NCI-H2081 treated with DMSO at 0.1 percent for 48 hours (cell line): ENCODE measurements at places on chromosomes 4 and X.

DNA sequence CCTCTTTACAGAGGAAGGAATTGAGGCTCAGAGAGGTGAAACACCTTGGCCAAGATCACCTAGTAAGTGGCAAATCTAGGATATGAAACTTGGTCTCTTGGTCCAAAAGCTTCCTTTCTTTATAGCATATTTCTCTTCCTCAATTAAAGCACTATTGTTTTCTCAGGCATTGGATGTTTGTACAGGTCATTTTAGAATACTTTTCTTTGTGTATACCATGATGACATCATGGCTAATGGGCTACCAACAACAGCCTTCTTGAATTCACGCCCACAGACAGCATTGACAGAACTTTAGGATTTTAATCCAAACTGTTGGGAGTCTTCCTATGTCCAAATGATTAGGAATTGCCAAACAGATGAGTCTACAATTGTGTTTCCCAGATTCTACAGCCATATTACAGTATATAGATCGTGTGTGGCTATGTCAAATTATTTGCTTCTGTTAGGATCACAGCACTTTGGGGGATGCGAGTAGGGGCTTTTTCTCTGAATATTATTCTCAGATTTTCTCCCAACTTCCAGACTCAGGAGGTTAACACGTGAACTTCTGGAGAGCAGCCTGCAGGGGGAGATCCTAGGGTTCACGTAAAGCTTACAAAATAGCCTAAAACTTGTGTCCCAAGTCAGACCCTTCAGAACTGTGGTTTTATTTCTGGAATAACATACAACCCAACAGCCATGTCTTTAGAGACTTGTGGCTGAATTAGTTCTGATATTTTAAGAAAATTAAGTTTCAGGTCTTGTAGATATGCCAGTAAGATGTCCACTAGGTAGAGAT, 191.8 kb downstream of the SHROOM3 start:
- DNase-seq: no peak

GRCh38 chrX:151825925-151826485, 86.7 kb upstream of the MAGEA4 start:
- no peak for DNase-seq

DNA sequence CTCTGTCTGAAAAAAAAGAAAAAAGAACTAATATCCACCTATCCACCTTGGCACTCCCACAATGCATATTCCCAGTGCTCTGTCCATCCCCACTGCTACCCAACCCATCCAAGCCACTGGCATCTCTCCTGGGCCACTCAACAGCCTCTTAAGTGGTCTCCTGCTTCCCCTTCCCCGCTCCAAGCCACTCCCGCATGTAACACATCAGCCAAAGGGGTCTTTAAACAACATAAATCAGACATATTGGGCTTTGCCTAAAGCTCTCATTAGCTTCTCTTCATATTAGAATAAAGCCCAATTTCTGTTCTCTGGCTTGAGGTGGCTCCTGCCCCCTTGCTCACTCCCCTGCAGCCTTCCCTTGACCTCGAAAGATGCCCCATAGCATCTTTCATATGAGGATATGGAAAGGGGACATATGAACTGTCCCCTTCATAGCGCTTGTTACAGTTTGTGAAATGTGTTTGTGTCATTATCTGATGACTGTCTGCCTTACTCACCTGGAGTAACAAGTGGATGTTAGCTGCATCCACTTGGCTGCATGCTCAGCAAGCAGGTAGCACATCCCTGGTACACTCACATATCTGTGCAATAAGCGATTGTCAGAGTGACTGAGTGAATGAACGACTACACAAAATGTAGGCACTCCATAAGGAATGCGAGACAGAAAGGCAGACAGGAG, 3.1 kb downstream of the BLOC1S4 start:
- DNase-seq: no peak

- DNase-seq: peak; percentile 18
Observed at GRCh38 chrX:150848914-150849365, 49.5 kb downstream of the CD99L2 start.

- no peak for DNase-seq
Observed at GRCh38 chr4:40874331-40874730, 124.6 kb downstream of the NSUN7 start.

- no peak for DNase-seq
Observed at GRCh38 chr4:1207603-1208265, 35.4 kb upstream of the SPON2 start.

GRCh38 chr4:8164687-8165086, 6.1 kb upstream of the ABLIM2 start:
- DNase-seq: no peak

DNA sequence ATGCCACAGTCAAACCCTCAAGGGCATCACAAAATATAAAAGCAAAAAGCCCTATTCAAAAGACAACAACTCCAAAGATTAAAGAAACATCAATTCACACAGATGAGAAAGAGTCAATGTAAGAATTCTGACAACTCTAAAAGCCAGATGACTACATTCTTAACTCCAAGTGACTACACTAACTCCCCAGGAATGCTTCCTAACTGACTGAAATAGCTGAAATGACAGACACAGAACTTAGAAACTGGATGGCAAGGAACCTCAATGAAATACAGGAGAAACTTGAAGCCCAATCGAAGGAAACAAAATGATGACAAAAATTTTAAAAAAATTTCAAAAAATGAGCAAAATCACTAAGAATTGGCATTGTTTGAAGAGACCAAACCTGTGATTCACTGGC, 1047.6 kb upstream of the PCDH10 start:
- no peak for DNase-seq

DNA sequence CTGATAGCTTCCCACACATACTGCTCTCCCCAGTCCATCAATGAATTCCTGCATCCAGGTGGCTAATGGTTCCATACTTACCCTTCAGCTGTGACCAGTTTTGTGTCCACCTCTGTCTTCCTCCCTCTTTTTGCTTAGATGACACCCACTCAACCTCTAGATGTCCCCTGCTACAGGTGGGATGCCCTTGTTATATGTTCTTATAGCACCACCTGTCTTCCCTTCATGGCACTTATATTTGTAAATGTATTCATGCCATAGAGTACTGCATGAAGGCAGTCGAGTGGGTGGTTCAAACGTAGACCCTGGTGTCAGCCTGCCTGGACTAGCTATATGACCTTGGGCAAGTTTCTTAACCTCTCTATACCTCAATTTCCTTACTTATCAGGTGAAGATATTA, 6.5 kb upstream of the USP46 start:
- DNase-seq: no peak

DNA sequence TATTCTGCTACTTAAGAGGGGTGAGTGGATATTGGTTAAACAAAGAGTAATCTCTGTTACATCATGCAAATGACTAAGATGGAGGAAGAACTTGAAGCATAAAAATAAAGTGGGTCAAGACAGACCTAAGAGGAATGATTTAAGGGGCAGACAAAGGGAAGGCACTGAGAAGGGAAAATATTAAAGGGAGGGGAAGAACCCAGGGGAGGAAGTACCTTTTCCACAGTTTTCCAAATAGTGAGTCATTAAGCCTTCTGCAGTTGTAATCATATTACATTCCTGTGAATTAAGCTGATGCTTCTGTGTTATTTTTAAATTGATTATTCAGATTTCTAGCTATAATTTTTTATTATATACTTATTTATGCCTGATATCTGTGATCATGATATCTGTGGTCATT, 253.3 kb downstream of the CENPC start:
- no peak for DNase-seq

- no peak for DNase-seq
Observed at GRCh38 chr4:73538162-73538561, 56.6 kb downstream of the AFM start.

DNA sequence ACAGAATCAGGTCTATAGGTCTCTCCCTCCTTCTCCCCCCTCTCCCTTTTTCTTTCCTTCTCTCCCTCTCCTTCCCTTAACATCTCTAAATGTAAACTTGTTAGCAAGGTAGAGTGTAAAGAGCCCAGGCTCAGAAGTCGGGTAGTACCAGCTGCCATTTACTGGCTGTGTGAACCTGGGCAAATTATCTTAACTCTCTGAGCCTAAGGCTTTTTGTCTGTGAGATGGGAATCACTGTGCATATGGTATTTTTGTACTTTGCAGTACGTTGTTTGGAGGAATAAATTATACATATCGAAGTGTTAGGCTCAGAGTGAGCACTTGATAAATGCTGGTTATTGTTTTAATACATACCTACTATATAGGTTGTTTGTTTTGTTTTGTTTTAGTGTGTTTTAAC, 154.0 kb downstream of the RBMX2 start:
- DNase-seq: no peak

- DNase-seq: no peak
Observed at GRCh38 chr4:86506591-86506990, 87.5 kb upstream of the PTPN13 start.

DNA sequence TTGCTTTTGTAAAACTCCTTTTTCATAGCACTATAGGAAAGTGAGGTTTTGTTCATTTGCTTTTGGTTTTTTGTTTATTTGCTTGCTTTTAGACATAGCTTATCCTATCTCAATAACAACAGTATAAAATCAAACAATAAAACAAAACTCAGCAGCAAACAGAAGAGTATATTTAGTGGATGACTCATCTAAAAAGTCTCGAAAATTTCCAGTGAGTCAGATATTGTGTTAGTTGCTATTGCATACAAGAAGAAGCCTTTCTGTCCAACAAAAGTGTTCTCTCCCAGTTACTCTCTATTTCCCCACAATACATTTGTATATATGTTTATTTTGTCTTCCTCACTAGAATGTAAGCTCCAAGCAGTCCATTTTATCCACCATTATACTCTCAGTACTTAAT, 36.0 kb upstream of the NPNT start:
- DNase-seq: no peak

- no peak for DNase-seq
Observed at GRCh38 chrX:124103966-124104365, 142.5 kb downstream of the STAG2 start.

DNA sequence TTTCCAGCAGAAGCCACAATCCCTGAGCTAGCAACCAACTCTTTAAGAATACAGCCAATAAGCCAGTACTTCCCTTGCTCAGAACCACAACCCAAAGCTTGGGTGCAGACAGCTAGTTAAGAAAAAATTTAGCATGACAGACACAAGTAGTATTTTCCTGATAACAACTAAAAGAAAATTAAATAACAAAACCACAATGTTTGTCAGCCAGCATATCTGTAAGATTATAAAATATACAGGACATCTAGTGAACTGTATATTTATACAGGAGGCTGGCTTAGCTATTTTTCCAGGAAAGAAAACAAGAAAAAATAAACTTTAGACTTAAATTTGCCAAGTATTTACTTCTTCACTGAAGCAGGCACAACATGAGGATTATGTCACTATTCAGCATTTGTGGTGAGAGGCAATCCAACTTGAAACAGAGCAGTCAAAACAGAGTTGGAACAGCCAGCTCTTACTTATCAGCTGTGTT, 6.6 kb downstream of the PF4V1 start:
- no peak for DNase-seq

DNA sequence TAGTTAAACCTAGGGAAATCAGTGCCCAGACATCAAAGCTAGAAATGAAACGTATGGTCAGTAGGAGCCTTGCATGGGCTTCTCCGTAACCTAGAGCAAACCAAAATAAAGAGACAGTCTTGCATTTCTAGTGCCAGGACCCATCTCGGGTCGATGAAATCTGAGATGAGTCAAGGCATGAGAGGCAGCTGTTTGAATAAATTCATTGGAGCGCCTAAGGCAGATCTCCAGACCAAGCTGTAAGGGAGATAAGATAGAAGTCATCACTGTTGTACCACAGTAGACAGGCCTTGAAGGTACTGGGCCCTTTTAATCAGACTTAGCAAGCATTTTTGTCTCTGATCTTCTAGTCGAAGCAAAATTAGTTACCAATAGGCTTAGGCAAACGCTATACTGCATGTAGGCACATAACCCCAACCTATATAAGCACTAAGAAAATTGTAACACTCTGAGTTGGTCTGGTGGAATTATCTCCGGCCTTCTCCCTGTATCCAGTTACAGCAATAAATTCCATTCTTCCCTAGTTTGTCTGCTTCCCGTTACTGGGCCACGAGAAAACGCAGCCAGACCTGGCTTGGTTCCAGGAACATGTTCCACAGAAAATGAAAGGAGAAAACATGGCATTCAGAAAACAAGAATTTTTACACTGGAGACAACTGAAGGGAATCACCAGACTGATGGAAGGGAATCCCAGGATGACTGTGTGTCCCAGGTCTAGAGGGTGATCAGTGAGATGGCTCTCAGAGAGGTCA, 21.1 kb upstream of the PAPSS1 start:
- no peak for DNase-seq

DNA sequence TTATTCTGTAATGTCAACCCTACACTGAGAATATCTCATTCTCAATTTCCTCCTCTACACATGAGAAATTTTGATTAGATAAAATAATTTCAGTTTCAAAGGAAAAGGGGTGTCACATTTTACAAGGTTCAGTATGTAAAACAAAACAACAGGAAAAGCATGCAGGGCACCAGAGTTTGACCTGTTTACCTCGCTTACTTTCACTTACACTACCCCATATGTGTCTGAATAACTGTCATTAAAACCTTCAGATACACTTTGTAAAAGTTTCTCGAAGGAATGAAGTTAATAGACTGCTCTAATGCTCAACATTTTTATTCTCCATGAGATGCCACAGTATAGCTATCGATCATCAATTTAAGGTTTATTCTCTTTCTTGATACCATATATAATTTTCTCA, 12.3 kb upstream of the PCDH10 start:
- DNase-seq: no peak

- no peak for DNase-seq
Observed at GRCh38 chrX:106932492-106932923, 12.3 kb downstream of the CLDN2 start.

DNA sequence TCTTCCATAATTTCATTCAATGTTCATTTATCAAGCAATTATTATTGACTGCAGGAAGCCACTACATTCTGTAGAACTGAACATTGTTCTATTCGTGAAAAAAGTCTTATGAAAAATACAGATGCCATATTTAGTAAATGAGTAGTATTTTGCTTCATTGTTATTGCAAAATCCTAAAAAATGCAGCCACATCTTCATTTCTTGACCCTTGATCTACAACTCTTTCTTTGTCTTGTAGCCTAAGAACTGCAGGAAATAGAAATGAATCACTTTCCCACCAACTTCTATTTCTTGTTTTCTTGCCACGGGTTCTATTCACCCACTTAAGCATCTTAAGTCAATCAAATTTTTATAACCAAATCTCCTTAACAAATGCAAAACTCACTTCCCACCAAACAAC, 63.3 kb downstream of the KCNIP4 start:
- no peak for DNase-seq

DNA sequence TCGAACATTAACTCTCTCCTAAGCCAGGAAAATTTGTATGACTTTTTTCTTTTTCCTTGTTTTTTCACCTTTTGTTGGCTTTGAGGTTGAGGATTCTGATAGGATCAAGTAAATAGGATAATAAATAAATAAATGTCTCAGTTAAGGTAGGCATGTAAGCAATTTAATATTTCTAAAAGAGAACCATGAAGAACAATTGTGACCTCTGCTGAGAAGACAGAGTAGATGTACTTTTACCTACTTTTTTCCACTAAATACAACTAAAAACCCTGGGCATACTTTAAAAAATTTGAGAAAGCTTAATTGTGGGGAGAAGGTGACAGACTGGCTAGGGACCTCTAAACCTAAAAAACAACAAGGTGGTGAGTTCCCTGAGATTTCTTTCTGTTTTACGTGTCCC, 31.6 kb upstream of the CLNK start:
- DNase-seq: no peak

GRCh38 chr4:187826725-187827124, 168.8 kb upstream of the ZFP42 start:
- no peak for DNase-seq

- no peak for DNase-seq
Observed at GRCh38 chr4:74055096-74055495, 16.6 kb upstream of the CXCL3 start.

- no peak for DNase-seq
Observed at GRCh38 chrX:46643636-46644035, 70.1 kb downstream of the CHST7 start.
